ENCODE measurements at places on chromosomes 7 and 10.

- DNase-seq = no peak
These were observed 86.5 kb downstream of the DKK1 start for GRCh38 chr10:52400562-52400961.

GRCh38 chr10:104735036-104735756 is 94.1 kb downstream of the SORCS3 start:
- DNase-seq = no peak

- no peak for DNase-seq
These were observed 6.5 kb upstream of the CCSER2 start for GRCh38 chr10:84321902-84322301.

GRCh38 chr10:44759122-44759521 is 152.0 kb upstream of the TMEM72 start:
- no peak for DNase-seq

DNA sequence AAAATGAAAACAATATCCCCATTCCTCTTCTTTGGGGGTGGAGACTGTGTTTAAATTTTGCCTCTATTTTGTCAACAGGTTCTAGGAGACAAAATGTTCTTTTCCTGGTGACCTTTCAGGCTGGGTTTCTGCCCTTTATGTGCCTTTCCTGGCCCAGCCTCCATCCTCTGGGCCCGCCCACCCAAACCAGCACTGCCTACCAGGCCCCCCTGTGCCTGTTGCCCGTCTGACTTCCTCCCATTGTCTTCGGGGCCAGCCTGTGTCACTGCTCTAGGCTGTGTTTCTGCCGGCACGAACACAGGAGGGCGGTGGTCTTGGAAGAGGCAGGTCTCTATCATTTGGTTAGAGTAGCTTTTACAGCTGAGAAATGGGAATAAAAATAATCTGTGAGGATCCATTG is 13.9 kb downstream of the TSPAN14 start:
- no peak for DNase-seq

- no peak for DNase-seq
These were observed 22.7 kb downstream of the ZNF22 start for GRCh38 chr10:45023426-45023825.

GRCh38 chr10:110788620-110789385 is 82.9 kb upstream of the PDCD4 start:
- no peak for DNase-seq

DNA sequence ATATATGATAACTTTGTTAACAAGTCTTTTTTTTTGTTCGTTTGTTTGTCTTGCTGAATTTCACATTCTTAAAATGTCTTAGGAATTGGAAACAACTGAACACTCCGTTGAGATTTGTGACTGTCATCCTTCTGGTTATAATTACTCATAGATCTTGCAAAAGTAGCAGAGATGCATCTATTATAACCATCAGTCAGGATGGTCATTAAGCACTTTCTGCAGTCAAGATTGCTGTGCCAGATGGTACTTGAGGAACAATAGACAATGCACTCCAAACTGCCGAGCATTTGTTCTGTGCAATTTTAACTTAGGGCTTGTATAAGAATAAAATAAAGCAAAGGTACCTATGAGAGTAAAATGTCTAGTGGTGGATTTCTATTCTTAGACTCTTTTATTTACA is 710.1 kb upstream of the KCND2 start:
- DNase-seq = no peak

DNA sequence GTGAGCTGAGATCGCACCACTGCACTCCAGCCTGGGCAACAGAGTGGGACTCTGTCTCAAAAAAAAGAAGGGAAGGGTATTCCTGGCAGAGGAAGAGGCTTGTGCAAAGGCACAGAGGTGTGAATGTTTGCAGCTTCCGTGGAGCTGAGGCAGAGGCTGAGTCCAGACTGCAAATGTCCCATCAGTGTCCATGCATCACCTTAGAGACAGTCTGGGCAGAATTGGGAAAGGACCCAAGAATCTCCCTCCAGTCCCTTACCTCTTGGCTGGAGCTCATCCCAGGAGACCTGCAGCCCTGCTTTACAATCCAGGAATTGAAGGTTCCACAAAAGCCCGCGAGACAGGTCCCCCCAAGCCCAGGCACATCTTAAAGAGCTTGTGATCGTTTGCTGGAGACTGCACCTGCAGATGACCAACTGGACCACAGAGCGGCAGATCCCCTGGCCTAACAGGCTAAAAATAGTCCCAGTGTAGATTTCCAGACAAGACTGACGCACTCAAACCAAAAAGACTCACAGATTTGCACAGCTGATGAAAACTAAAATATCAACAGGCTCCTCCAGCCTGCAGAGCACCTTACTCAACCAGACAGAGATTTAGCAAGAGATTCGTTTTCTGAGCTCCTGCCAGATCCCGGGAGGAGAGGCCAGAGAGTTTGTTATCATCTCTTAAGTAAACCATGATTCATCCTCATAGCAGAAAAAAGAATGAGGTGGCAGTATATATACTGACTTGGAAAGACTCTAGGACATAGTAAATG is 22.9 kb upstream of the NANOS1 start:
- DNase-seq = no peak

- DNase-seq = no peak
These were observed at the start of gene ANKRD22 for GRCh38 chr10:88851706-88852105. Gene ANKRD22, minus strand, starts transcription at chr10:88851844. Its CDS starts 237 bp downstream, at chr10:88851607.

GRCh38 chr7:107165341-107165740 is 3.5 kb upstream of the HBP1 start:
- DNase-seq = no peak

DNA sequence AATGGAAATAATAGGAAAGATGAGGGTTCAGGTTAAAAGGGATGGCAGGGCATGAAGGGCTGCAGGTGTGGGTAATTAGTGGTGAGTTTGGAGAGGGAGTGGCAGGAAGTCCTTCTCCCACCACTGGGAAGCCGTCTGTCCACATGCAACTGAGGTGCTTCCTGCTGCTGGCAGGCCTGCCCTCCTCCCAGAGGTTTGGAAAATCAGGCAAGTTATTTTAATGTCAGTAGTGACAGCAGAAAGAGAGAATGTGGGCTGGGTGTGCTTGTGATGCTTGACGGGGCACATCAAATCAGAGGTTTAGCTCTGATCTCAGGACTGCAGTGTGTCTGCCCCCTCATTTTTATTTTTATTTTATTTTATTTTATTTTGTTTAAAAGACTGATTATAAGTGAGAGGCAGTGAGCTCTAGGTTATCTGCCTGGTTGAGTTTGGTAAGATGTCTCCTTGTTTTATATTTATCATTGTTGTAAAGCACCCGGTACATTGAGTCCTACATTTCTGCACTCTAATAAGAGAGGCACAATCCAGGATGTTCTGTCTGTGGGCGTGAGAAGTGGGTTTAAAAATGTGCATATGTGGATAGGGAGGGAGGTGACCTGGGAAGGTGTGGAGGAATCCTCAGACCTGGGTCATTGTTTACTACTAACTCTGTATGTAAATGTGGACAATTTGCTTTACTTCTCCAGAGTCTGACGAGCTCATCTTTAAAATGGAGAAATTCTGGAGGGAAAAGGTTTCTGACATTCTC is 504.4 kb downstream of the LRMDA start:
- DNase-seq = no peak

GRCh38 chr10:1102831-1103230 is 46.6 kb downstream of the WDR37 start:
- DNase-seq = no peak

Measured in SHP77 (cell line).